ENCODE measurements at places on chromosomes 1 and 21.

DNA sequence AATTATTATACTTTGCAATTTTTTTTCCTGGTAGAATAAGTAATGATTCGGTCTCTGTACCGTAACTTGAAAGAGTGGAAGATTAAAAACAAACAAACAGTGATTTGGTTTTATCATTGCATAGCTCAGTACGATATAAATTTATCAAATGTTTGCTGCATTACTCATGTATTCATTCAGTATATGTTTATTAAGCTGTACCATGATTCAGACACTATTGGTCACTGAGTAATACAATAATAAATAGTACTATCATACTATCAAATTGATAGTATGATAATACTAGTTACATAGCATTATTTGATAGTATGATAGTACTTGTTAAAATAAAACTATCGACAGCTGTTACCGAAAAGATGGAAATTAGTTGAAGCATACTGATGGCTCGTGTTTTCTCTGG is 12.1 kb downstream of the CENPF start:
- no peak for DNase-seq

- no peak for DNase-seq
Observed at GRCh38 chr1:194342484-194343262, 1156.3 kb upstream of the B3GALT2 start.

GRCh38 chr1:92404661-92405060 is 82.1 kb downstream of the GFI1 start:
- DNase-seq = no peak

- no peak for DNase-seq
Observed at GRCh38 chr1:42684139-42684538, 1.9 kb downstream of the YBX1 start.

DNA sequence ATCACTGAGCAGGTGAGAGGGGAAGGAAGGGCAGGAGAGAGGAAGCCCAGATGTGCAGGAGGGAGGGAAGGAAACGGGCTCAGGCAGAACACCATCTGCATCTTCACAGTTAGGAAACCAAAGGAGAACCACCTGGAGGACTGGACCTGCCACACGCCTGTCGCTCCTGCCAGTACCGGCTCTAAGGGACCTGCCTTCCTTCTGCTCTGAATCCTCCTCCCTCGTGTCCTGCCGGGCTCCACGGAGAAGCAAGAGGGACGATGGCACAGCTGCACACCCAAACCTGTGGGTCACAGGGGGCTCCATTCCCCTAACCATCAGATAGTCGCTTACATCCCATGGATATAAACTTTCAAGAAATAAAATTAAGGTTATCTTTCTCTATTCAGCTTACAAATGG is 56.1 kb downstream of the TOR1AIP2 start:
- DNase-seq = no peak

DNA sequence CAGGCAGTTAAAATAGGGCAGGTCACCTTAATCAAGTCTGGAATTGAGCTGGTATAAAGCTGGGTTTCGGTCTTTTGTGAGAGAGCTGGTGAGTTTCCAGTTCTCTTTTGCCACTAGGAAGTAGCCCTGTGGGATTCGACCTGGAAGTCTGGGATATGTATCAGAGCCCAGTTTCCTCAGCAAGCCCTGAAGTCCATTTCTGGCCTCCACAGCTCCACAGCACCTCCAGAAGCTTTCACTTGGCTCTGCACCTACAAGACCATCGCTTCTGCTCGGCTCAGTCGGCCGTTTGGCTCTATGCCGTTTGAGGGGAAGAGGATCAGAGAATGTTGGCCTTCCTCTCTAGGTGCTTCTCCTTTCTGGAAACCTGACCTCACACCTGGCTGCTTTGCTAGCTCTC is 148.0 kb downstream of the GALNT2 start:
- peak; percentile 89 for DNase-seq

- DNase-seq = no peak
Observed at GRCh38 chr1:43137445-43138052, 34.5 kb downstream of the EBNA1BP2 start.

DNA sequence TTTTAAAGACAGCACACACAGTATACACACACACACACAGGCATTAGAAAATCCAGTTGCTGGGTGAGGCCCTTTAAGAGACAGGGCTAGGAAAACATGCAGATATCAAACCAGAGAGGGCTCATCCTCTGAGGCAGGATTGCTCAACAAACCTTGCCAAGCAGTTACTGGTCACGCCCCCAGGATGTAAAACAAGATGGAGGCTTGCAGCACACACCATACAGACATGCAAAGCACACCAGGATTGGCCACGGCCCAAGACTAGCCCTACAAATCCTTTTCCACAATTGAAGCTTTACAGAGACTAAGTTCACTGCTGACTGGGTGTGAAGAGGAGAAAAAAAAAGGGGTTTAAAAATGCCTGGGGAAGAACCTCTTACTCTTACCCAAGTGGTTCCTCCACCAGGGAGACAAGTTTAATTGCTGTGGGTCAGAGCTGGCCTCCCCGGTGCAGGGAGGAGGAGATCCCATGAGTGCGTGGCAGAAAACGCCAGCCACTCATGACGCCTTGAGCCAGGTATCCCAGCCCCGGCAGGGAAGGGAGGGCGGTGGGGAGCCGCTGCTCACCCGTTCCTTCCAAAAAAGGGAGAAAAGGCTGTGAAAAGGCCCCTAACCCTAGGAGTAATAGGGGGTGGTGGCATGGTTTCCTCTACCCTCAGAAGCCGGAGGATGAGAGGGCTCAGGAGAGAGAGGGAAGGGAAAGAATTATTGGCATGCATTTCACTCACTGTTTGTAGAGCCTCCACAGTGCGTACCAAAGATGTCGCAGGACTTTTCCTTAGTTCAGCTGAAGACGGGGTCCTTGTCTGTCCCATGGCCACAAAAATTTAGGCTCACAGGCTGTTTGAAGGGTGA is 594.6 kb upstream of the ZP4 start:
- no peak for DNase-seq

DNA sequence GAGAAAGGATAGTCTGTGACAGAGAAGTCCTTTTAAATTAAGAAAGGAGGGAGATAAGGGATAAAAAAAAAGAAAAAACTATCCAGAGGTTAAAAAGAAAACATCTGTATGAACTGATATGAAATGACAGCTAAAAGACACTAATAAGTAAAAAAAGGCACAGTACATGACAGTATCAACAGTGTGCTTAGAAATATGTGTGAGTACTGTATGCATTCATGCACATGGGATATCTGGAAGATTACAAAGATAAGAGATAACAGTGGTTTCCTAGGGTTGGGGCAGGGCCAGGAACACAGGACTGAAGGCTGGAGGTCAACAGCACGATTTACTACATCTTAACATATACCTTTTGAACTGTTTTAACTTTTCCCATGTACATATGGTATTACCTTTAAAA is 13.3 kb downstream of the PTP4A2 start:
- DNase-seq = no peak

DNA sequence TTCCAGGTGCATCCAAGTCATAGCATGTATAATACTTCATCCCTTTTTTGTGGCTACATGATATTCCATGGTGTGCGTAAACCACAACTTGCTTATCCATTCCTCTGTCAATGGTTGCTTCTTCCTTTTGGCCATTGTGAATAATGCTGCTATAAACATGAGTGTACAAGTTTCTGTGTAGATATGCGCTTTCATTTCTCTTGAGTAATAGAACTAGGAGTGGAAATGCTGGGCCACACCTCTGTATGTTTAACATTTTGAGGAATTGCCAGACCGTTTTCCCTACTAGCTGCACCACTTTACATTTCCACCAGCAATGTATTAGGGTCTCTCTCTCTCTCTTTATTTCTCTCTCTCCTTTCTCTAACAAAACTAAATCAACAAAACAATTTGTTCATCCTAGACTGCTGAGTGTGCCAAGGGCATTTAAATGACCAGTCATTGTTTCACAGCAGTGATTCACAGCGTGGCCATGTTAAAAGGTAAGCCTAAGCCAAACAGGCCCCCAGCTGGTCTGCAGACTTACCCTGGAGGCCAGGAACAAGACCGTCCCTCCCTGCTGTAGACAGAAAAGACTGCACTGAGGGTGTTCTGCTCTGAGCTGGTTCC is 53.2 kb upstream of the LYST start:
- DNase-seq = no peak

- DNase-seq = no peak
Observed at GRCh38 chr1:65276197-65276939, 33.0 kb upstream of the DNAJC6 start.

- no peak for DNase-seq
Observed at GRCh38 chr1:94531664-94532063, 9.9 kb downstream of the F3 start.

DNA sequence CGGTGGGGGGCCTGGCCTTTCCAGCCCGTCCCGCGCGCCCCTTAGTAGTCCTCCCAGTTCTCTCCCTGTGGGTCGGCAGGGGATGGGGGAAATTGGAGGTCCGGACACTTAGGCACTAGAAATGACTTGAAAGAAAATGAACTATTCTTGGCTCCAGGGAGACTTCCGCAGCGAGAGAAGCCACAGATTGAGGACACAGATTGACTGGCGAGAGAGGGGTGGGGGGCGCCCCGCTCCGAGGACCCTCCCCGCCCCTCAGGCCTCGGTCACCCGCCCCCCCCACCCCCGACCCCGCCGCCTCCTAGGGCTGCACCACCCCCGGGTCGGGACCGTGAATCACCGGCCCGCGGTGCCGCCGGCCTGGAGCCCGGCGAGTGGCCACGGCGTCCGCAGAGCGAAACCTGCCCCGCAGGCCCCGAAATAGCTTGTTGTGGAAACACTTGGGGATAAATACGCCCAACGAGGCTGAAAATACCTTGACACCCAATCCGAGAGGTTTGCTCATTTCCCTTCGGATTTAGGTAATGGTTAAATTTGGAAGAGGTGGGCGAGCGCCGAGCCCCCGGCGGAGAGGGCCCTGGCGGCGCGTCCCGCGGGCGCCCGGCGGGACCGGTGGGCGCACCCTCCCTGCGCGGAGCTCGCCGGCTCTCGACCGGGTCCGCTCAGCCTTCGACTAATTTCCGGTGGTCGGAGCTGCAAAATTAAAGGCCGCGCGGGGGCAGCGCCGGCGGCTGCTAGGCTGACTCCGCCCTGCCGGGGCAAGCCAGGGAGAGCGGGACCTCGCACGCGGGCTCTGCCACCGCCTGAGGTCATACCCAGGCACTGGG is at the start of gene GFI1:
Gene GFI1 (minus strand): TSS at position 675 of the 827 bp plus-strand sequence. CDS start 3,438 bp downstream, outside the sequence.
- no peak for DNase-seq

GRCh38 chr21:45492765-45493164 is 49.5 kb downstream of the SLC19A1 start:
- DNase-seq = no peak

DNA sequence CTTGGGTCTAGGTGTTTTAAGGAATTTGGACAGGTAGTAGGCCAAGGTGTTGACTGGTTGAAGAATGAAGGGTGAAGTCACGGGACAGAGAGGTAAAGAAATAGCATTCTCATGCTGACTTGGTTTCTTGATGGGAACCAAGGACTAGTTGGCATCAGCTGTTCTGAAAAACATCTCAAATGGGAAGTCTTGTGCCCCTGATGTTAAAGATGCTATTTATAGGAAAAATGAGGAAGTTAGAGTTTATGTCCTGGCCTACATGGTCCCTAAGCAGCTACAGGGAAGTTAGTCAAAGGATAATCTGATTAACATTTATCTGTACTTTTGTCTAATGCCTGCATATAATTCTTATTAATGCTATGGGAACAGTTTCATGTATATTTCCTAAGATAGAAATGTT is 262.4 kb downstream of the HHIPL2 start:
- DNase-seq = no peak

Data from tibial artery (tissue), 4 donors.